Panc1 (cell line): ENCODE measurements at places on chromosomes 7 and 10.

GRCh38 chr7:33821970-33822369 lies 83.4 kb upstream of the BMPER start:
- DNase-seq: no peak

DNA sequence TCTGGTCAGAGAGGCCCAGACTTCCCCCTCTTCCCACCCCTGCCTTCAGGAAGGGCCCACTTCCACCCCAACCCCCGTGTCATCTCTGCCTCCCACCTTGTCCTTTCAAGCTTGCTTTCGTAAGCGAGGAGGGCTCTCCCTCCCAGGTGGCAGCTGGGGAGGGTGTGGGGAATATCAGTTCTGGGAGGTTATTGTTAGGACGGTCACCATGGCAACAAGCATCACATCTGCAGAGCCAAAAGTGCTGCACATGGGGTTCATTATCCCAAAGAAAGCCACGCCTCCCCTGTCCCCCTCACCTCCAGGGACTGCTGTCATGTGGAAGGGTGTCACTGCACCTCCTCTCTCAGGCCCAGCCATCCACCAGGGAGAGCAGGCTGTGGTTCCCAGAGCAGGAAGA lies 2.6 kb upstream of the CAMK2B start:
- DNase-seq: no peak

GRCh38 chr7:88243345-88243909 lies 23.6 kb upstream of the SRI start:
- DNase-seq: peak; percentile 48

GRCh38 chr10:122264436-122264835 lies 6.7 kb upstream of the BTBD16 start:
- DNase-seq: no peak

- no peak for DNase-seq
Observed at GRCh38 chr10:89463846-89464537, 49.6 kb downstream of the IFIT5 start.

GRCh38 chr7:1348823-1349335 lies 110.4 kb downstream of the MICALL2 start:
- no peak for DNase-seq

GRCh38 chr7:73758581-73759138 lies 11.4 kb downstream of the CLDN3 start:
- no peak for DNase-seq

- no peak for DNase-seq
Observed at GRCh38 chr7:100493476-100494264, 9.9 kb downstream of the NYAP1 start.

GRCh38 chr7:50466815-50467585 lies 16.9 kb upstream of the FIGNL1 start:
- no peak for DNase-seq

DNA sequence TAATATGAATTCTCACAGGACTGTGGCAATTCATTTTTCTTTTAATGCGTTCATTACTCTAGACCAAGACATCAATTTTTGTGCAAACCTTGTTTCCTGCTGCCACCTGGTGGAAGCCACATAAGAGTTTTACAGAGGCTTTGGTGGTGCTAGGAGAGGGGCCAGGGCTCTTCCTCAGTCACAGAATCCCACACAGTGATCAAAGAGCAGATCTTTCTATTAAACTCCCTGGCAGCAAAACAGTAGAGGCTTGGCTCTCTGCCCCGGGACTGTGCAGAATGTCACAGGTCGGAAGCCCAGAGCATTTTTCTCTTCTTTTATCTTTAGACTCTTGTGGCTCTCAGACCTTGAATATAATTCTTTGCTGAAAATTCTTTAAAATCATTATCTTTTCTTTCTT lies 506.4 kb upstream of the C7orf33 start:
- peak; percentile 25 for DNase-seq

- DNase-seq: no peak
Observed at GRCh38 chr10:122988501-122988900, 8.3 kb downstream of the PSTK start.

- DNase-seq: no peak
Observed at GRCh38 chr10:25405871-25406270, 231.1 kb downstream of the GPR158 start.

GRCh38 chr7:44117801-44118429 lies 5.4 kb downstream of the POLD2 start:
- DNase-seq: no peak

- DNase-seq: no peak
Observed at GRCh38 chr7:104127204-104127603, 80.6 kb downstream of the ORC5 start.

GRCh38 chr7:27763983-27764508 lies 24.1 kb downstream of the TAX1BP1 start:
- DNase-seq: no peak

DNA sequence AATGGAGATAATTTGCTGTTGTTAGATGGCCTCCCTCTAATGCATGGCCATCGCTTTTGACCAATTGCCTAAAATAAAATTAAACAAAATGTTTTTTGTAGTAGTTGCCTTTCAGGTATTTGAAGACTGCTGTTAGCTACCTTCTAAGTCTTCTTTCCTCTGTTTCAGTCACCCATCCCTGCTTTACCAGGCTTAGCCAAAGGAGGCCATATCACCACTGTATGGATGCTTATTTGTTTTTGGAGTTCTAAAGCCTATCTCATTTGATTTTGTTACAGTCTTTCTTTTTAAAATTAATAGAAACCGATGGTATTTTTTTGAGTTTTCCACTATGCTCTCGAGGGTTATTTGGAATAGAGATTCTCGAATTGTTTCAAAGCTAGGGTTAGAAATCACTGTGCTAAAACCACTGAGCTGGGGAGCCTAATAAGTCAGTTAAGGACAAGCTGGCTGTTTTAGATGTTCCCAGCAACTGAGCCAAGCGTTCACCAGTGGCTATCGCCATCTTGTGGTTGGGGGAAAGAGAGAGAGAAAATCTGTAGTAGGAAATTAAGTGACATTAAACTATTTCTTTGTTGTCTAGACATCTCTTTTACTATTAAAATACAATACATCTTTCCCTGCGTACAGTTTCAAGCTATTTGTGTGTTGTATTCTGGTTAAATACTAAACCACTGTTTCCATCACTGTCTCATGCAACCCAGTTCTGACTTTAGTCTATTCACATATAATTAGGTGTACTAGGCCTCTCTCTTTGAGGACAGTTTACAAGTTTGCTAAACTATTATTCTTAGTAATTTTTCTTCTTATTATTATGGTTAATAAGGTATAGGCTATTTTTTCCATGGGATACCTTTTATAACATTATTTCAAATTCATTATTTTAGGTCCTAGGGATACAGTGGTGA lies 52.2 kb downstream of the GPR158 start:
- peak; percentile 7 for DNase-seq

DNA sequence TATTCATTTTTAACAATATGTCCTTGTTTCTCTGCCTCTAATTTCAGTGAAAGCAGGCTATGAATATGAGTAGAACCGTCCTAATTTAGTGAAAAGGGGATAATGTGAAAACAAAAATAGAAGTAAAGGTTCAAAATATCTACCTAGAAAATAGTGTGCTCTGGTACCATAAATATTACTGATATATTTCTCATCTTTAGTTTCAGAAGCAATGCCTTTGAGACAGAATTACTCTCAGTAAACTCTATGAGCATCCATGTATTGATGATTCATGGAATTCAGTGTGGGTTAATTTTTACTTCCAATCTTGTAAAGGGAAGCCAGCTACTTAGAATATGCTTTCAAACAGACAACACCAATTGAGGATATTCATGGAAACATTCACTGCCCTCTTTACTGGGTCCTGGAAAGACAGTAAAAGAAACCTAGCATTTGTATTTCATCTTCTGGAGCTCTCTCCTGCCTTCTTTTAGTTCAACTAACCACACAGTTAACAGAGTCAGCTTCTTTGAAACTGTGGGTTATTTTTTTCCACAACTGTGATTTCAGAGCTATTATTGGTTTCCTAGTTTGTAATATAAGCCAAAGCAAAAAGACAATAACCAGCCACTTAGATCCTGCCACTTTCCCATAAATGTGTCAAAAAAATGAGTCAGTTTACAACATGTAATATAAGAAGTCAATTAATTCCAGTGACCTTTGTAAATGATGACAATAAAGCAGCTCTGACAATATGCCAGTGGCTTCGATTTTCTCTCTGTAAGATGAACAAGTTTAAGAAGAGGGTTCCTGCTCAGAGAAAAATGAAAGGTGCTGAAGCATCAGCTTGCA lies 1.7 kb downstream of the LRRN3 start:
- no peak for DNase-seq

DNA sequence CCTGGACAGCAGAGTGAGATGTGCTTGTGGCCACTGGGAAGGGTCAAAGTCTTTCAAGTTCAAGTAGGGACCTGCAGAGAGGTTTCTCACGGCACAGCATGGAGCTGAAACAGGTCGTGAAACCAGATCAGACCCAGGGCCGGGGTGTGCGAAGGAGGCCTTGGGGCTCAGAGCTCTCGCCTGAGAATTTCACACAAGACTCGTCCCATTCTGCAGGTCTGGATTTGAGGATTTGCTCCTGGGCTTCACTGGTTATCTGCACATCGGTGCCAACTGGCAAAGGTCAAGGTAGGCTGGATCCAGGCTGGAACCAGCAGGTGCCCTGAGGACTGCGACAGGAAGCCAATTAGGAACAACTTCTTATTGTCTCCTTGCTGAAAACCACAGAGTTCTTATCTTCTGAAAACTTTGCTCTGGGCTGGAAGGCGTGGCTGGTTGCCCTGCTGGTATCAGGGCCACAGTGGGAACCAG lies 24.0 kb upstream of the GTF2I start:
- DNase-seq: no peak

GRCh38 chr10:114623661-114624294 lies 34.3 kb downstream of the ABLIM1 start:
- DNase-seq: no peak

DNA sequence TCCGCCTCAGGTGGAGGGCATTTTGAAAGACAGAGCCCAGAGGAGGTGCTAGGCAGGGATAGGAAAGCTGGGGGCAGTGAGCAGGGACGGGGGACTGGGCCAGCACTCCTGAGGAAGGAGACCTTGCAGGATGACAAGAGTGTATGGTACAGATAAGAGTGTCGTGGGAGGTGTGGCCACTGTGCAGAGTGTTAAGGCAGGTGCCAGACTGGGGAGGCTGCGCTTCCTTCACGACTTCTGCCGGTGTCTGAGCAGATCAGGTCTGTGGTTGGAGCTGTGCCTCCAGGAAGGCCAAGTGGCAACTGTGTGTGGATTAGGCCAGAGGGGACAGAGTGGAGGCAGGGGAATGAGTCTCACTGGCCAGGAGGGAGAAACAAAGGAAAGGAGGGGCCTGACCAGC lies 161.7 kb downstream of the HIBADH start:
- DNase-seq: no peak

DNA sequence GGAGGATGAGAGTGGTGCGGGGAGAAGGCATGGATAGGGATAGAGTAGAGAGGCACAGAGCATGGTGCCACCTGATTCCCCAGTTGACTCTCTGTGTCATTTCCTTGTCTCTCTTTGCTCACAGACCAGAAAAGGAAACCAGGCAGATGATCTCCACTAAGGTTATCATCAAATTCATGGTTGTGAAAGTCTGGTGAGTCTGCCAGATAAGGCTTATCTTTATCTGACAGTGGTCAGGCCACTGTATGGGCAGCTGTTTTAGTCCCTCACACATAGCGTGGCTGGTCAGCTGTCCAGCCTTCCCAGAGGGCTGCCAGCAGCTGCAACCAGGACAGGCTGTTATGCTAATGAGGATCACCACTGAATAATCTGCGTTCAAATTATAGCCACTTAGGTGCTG lies 99.0 kb downstream of the ADRA2A start:
- no peak for DNase-seq

- no peak for DNase-seq
Observed at GRCh38 chr7:67251986-67252558, 255.4 kb downstream of the TYW1 start.
